ENCODE measurements at places on chromosomes 7 and 10.

- no peak for DNase-seq
These were observed 11.5 kb upstream of the SH2D4B start for GRCh38 chr10:80526218-80526617.

- DNase-seq: no peak
These were observed 354.8 kb downstream of the CXCL12 start for GRCh38 chr10:44030132-44030531.

- no peak for DNase-seq
These were observed 65.1 kb upstream of the MPP7 start for GRCh38 chr10:28367929-28368484.

DNA sequence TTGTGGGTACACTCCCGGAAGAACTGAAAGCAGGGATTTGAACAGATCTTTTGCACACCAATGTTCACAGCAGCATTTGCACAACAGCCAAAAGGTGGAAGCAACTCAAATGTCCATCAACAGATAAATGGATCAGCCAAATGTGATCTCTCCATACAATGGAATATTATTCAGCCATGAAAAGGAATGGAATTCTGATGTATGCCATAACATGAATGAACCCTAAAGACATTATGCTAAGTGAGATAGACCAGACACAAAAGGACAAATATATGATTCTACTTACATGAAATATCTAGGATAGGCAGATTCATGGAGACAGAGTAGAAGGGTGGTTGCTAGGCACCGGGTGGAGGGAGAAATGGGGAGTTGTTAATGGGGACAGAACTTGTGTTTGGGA lies 36.7 kb downstream of the CLEC2L start:
- no peak for DNase-seq

GRCh38 chr7:43960933-43961332 lies 34.7 kb downstream of the UBE2D4 start:
- DNase-seq: no peak

DNA sequence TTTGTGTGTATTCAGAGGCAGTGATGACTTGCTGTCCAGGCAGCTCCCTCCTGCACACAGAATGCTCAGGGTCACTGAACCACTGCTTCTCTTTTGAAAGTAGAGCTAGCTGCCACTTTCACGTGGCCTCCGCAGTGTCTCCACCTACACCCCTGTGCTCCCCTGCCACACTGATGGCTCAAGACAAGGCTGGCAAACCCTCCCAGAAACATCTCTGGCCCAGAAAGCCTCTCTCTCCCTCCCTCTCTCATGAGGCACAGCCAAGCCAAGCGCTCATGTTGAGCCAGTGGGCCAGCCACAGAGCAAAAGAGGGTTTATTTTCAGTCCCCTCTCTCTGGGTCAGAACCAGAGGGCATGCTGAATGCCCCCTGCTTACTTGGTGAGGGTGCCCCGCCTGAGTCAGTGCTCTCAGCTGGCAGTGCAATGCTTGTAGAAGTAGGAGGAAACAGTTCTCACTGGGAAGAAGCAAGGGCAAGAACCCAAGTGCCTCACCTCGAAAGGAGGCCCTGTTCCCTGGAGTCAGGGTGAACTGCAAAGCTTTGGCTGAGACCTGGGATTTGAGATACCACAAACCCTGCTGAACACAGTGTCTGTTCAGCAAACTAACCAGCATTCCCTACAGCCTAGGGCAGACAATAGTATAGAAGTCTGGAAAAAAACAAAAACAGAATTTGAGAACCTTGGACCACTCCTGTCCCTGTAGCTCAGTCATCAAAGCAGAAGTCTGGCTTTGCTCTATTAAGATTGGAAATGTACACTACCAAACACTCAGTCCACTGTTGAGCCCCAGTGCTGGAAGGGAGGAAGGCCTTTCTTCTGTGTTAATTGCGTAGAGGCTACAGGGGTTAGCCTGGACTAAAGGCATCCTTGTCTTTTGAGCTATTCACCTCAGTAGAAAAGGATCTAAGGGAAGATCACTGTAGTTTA lies 15.8 kb downstream of the SCD start:
- no peak for DNase-seq

DNA sequence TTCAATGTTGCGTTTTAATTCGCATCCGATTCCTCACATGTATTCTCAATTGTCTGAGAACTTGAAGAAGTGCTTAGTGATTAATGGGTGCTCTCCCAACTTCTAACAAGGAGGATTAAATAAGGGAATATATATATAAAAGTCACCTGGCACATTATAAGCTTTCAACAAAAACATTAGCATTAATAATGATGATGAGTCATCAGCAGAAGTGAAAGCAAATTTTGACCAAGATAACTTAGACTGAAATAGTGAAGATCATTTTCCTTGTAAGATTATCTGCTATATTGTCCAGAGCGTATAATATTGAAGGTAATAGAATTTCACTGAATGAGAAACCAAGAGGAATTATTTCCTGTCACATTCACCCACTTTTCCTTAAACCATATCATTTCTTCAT lies 8.5 kb downstream of the ASAH2 start:
- DNase-seq: no peak

GRCh38 chr7:90988516-90988915 lies 275.7 kb upstream of the FZD1 start:
- no peak for DNase-seq

- no peak for DNase-seq
These were observed 6.3 kb upstream of the CLIP2 start for GRCh38 chr7:74282748-74283459.

DNA sequence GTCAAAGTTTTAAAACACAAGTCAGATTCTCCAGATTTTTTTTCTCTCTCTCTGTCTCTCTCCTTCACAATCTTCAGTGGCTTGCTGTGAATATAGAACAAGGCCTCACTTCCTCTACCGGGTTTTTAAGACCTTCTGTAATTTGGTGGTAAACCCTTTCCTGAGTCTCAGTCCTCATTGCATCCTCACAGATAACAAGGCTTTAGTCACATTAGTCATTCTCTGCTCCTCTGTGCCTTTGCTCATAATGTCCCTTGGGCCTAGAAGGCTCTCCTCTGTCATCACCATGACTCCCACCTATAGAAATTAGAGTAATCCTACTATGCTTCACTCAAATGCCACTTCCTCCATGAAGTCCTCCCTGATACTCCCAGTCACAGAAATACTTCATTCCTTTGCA lies 172.7 kb upstream of the HPS1 start:
- DNase-seq: no peak

- DNase-seq: no peak
These were observed 23.2 kb downstream of the ELN start for GRCh38 chr7:74051193-74051592.

All from type B pancreatic cell (in vitro differentiated cells).